ENCODE measurements at places on chromosomes 1 and 21. TPM values are rescaled to one million over a fixed set of nuclear protein-coding genes. Genes with fewer than 3 reads are reported as not detected.

Gene FCRL1
- total RNA-seq: 0.60 TPM

Gene OR2T11
- total RNA-seq: not detected

Gene FBXO42
- 14.9 TPM for total RNA-seq

Gene RGSL1
- total RNA-seq: not detected

Gene ISG15
- total RNA-seq: 38.9 TPM

Gene MAGI3
- total RNA-seq: 6.7 TPM

Gene RBM11
- 17.4 TPM for total RNA-seq

Gene NR1I3
- not detected for total RNA-seq

Gene AGMAT
- 4.6 TPM for total RNA-seq

Gene CRYZ
- 6.2 TPM for total RNA-seq

DNA sequence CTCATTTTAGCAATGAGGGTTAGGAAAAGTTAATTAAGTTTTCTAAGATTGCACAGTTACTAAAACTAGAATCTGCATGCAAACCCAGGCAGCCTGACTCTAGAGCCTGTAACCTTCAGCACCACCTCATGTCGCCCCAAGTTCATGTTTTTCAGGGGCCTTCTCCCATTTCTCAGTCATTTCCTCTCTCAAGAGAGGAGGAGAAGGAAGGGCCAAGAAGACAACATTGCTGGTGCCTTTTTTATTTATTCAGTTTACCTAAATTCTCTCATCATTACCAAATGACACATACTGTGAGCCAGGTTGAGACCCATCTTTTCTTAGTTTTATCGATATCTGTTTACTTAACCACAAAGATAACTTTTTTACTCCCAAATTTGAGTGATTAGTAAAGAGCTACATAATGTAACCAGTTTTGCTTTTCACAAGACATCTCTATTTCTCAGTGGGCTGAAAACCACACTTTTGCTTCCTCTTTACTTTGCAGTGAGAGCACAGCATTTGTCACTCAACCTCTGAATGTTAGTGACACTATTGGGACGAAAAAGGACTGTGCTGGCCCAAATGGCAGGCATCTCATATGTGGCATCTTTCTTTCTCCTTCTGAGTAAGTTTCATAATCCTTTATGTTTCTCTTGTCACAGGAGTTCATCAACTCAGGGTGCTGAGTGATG is at the start of gene CD101:
Gene CD101, plus strand, starts transcription at position 507 of the 674 bp plus-strand sequence. Its CDS starts 58 bp downstream, at position 565.
- DNase-seq: no peak

GRCh38 chr1:53951697-53952096 is 5.5 kb downstream of the LRRC42 start:
- DNase-seq: no peak

DNA sequence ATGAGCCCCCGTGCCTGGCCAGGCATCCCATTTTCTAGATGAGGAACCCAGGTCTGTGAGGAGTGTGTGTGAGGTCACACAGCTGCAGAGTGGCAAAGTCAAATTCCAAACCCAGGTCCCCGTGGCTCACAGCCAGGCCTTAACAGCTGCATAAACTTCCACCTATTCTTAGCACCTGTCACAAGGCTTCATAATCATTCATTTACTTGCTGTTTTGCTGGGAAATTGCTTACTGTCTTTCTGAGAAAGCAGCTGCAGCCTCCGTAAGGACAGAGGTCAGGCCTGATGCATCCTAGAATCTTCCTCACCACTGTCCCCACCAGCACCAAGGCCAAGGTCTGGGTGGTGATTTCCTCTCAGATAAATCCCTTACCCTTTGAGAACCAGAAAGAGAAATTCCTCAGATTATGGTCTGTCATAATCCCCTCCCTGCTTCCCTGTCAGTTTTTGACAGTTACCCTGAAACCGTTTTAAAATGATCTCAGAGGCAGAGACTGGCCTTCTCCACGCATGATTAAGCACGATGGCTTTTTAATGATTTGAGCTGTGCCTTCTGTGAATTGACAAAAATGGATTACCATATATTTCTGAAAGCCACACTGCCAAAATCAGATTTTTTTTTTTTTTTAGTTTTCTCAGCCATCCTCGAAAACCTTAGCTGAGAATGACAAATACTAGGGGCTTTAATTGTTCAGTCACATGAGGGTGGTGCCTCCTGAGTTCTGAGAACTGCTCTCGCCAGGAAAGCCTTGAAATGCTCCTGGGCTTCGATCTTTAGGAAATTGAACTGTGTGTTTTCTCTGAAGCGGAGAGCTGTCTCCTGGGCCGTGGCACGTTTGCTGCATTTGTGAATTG is 70.0 kb upstream of the SELENON start:
- no peak for DNase-seq

DNA sequence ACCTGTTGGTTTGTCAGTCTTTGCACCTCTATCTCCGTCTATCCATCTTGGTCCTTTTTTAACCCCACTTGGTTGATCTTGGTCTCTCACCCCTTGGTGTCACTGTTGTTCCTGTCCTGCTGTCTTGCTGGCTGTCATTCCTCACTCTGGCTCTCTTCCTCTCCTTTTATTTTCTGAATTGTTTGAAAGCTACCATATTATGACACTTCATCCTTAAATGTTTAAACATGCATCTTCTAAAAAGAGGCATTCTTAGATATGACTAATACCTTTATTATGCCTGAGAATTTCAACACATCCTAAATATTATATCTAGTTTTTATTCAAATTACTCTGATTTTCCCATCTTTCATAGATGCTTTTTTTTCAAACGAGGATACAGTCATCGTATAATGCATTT is 37.0 kb downstream of the BACH1 start:
- no peak for DNase-seq

DNA sequence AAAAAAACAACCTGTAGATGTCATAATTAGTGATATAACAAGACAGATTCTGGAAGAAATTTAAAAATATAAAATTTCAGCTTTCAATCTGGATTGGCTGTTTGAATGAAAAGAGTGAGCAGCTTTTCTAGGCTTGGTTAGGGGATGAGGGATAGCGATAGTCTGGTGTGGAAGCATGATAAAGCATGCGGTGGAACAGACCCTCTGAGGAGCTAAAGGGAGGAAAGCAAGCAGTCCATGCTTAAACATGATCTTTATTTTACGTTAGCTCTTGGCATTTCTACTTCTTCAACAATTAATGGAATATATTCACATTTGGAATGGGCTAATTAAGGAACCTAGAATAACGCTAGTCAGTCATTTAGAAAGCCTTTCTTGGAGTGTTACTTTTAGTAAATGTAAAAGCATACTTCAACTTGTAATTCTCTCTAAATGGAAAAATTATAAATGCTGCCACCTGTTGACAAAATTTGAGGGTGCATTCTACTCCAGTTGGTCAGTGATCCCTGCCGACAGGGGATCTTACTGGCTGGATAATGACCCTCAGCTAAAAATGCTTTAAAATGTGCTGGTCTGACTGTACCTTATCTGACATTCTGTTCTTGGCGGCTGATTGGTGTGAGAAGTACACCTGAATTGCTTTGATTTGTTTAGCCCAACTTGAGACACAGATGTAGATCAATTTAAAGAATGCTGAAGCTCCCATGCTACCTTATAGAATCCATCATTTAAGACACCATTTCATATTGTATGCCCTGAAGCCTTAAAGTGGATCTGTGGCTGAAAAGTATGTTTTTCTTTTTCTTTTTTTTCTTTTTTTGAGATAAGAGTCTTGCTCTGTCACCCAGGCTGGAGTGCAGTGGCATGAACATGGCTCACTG is 61.2 kb downstream of the AK4 start:
- no peak for DNase-seq

GRCh38 chr1:27086026-27086425 is 68.9 kb downstream of the SLC9A1 start:
- no peak for DNase-seq

GRCh38 chr21:42091899-42092508 is 20.9 kb downstream of the UMODL1 start:
- no peak for DNase-seq

DNA sequence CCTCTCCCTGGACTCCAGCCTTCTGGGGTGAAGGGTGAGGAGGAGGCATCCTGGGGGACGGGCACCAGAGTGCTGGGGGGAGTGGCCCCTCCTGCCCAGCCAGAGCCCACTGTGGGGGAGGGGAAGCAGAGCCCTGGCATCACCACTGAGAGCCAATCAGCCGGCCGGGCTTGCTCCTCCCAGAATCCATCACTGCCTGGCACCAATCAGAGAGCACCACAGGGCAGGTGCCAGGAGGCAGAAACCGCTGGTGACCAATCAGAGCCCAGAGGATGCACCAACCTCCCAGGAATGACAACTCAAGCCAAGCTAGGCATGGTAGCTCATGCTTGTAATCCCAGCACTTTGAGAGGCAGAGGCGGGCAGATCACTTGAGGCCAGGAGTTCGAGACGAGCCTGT is 27.9 kb downstream of the CASZ1 start:
- no peak for DNase-seq

- no peak for DNase-seq
Observed at GRCh38 chr1:44237721-44238457, 24.6 kb downstream of the DMAP1 start.

GRCh38 chr1:29180497-29181412 is 945 bp downstream of the SRSF4 start:
- no peak for DNase-seq

DNA sequence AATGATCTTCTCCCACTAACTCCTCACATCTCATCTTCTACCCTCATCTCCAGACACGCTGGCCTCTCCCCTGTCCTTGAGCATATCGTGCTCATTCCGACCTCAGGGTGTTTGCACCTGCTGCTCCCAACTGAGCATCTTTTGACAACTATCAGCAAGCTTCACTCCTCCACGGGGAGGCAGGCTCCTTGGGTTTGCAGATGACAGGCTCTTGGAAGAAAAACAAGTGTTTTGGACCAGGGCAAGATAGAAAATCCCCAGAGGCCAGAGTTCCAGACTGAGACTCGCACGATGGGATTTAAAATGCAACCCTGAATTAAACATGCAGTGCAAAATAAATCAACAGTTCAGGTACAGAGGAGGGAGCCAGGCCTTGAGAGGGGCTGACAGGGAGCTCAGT is 246.7 kb downstream of the PTPRU start:
- DNase-seq: no peak

DNA sequence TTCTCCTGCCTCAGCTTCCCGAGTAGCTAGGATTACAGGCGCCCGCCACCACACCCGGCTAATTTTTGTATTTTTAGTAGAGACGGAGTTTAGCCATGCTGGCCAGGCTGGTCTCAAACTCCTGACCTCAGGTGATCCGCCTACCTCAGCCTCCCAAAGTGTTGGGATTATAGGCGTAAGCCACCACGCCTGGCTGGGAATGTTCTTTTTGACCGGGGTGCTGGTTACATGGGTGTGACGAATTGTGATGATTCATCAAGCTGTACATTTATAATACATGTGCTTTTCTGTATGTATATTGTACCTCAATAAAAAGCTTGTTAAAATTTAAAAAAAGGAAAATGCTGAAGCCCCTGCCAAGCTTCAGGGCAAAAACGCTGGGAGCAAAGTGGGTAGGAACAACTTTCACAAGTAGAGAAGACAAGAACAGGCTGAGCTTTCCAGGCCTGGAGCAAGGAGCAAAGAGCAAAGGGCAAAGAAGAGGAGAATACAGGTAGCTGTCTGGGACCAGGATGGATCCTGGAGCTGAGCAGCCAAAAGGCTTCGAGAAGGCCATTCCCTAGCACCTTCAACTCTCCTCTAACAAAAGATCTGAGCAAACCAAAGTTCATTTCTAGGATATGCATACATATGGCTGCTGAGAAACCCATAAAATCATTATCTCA is 20.5 kb upstream of the YRDC start:
- no peak for DNase-seq

DNA sequence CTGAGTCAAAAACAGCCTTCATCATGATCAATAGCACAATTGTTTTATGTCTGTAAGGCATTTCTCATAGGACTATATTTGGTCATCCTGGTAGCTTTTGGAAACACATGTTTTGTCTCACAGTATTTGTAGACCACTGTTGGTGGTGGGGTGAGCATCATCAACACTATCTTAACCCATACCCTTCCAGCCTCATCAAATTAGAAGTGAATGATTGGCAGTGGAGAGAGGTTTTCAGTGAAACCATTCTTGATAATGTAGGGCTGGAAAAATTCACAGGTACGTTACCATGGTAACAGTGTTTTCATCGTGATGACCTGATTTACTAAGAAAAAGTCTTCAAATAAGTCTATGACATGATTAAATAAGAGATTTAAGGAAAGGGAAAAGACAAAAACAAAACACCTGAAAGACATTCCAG is 45.3 kb upstream of the C1orf105 start:
- DNase-seq: no peak

DNA sequence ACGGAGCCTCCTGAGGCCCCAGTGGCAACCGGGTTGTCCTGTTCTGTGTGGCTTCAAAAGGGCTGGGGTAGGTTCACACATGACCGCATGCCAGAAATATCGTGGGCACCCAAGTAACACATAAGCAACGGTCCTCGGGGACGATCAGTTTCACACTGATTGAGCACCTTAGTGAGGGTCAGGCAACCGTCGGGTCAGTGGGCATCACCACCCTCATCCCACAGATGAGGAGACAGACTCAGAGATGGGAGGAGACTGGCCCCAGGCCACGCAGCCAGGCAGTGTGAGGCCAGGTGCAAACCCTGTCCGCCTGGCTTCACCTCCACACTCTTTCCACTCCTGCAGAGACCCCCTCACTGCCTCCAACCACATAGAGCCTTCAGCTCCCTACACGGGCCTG is 309.8 kb downstream of the MATN1 start:
- no peak for DNase-seq

GRCh38 chr1:58620926-58621325 is 43.9 kb upstream of the TACSTD2 start:
- DNase-seq: no peak

DNA sequence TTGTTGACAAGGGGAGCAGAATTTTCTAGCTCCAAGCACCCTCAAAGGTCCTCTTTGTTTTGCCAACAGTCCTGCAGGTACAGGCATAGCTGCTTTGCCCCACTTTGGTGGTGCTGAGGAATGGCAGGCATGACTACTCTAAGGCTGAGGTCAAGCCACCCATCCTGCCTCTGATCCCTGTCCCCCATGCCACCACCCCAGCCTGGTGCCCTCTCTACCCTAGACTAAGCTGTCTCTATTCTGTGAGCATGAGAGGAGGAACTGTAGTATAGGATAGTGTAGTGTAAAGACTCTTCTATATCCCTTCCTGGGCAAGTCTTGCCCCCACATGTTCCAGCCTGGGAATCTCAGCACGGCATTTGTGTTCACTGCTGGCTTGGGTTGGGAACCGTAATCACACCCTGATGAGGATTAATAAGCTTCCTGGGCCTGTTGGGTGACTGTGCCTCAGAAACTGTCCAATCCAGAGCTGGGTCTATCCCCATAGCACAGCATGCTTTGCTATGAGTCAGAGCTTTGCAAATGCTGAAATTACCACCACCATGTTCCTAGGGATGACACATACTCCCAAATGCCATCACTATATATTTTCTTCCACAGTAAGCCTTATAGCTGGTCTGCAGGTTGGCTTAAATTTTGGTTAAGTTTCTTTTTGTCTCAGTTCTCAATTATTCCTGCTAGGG is 105.7 kb upstream of the PPP2R5A start:
- DNase-seq: no peak

GRCh38 chr1:20069874-20070273 is at the start of gene PLA2G5:
TSS of gene PLA2G5 (plus strand) at chr1:20070194. CDS start at chr1:20084831, 14,637 bp downstream.
- no peak for DNase-seq

Measured in CD4-positive, alpha-beta T cell (primary cell).